ENCODE measurements at places on chromosomes 2 and 18. TPM values are rescaled to one million over a fixed set of nuclear protein-coding genes. Genes with fewer than 3 reads are reported as not detected.

GRCh38 chr2:237525559-237526157, 38.6 kb downstream of the MLPH start:
- no peak for DNase-seq

Gene NCKAP5
- total RNA-seq, result 0.58 TPM

GRCh38 chr2:142716463-142717242, 160.8 kb upstream of the KYNU start:
- no peak for DNase-seq

GRCh38 chr2:8578335-8579244, 103.3 kb upstream of the ID2 start:
- no peak for DNase-seq

DNA sequence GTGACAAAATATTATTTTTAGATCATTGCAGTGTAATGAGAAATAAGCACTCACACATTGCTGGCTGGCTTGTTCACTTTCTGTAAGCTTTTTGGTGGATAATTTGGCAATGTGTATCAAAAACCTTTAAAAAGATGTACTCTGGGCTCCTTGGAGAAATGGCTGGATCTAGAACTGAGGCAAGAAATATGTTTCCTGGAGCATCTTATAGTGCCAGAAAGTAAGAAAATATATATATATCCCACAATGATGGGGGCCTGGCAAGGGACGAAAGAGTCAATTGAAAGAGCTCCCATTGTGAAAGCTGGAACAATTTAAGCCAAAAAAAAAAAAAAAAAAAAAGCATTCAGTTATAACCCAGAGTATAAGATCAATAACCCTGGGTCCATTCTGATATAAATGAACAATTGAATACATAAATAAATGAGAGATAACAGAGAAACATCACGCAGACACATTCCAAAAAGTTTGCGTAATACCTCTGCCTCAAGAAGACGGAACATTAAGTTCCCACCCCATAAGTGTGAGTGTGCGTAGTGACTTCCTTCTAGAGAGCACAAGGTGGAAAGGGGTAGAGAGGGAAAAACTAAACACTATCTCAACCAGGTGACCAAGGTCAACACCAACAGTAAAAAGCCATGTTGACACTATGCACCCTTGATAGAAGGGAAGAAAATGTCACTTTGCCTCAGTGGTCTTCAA, 77.5 kb downstream of the BIN1 start:
- no peak for DNase-seq

GRCh38 chr2:231930593-231931281, 4.5 kb upstream of the NPPC start:
- no peak for DNase-seq

- DNase-seq, result no peak
Observed at GRCh38 chr2:201347138-201347537, 10.0 kb downstream of the FLACC1 start.
